ENCODE measurements at places on chromosomes 6 and 20.

- DNase-seq = no peak
Observed at GRCh38 chr20:4552075-4552640, 169.6 kb upstream of the PRND start.

- DNase-seq = no peak
Observed at GRCh38 chr6:43972913-43973300, 154.3 kb downstream of the MRPL14 start.

DNA sequence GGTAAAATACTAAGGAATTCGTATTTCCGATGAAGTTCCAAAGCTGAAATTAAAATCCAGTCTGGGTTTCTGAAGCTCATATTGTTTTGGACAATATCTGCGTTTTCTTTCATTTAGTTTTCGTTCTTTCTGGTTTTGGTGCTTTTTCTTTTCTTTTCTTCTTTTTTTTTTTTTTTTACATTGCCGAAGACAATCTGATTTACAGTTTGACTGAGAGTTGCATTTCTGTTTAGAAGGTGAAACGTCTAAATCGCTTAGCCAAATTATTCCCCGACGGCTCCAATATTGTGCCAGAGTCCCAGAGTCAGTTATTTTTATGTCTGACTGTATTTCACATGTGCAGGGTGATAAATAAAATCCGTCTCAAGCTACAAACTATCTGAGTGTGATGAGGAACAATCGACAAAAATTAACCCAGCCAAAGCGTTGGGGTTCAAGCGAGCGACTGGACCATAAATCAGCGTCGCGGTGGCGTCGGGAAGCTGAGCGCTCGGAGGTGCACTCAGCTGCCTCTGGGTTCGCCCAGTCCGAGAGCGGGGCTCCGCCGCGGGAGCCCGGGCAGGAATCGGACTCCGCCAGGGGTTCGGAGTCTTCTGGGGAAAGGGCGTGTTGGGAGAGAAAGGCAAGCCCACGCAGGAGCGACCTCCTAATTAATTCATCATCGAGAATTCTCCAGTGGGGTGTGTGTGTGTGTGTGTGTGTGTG, 8.2 kb upstream of the TBX18 start:
- DNase-seq = no peak

- DNase-seq = peak; percentile 46
Observed at GRCh38 chr6:2977799-2978590, 6.6 kb upstream of the SERPINB6 start.

DNA sequence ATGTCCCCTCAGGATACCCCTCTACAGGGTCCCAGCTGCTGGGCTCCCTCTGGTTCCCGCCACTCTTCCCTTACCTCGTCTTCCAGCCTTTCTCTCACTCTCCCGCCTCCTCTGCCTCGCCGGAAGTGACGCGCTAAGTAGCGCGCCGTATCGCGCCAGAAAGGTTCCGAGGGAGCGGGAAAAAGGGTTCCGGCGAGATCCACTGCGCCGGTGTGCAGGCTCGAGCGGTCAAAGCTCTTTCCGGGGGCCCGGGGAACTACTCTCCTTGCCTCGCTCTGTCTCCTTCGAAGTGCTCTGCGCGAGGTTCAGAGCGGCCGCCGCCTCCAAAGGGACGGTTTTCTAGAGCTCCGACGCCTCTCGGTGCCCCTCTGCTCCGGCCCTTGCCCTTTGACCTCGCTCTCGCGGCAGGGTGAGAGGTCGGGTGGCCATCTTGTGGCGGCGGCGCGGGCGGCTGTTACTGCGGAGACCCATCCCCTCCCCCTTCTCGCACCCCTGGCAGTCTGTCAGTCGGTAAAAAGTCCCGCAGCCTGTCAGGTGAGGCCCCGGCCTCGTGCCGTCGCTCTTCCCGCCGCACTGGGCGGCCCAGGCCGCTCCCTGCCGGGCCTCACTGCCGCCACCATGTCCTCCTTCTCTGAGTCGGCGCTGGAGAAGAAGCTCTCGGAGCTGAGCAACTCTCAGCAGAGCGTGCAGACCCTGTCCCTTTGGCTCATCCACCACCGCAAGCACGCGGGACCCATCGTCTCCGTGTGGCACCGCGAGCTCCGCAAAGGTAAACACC, at the start of the genes RPRD1B and TTI1:
RPRD1B (plus strand) TSS at position 417 of the 778 bp plus-strand sequence; CDS start at position 619, 202 bp downstream.
TTI1 (minus strand) TSS at position 127 of the 778 bp plus-strand sequence. CDS start 19,640 bp downstream, outside the sequence.
- peak; percentile 92 for DNase-seq
